Breast epithelium (tissue), 4 donors: ENCODE measurements at places on chromosomes 16 and 17. TPM values are rescaled to one million over a fixed set of nuclear protein-coding genes. Genes with fewer than 3 reads are reported as not detected.

DNA sequence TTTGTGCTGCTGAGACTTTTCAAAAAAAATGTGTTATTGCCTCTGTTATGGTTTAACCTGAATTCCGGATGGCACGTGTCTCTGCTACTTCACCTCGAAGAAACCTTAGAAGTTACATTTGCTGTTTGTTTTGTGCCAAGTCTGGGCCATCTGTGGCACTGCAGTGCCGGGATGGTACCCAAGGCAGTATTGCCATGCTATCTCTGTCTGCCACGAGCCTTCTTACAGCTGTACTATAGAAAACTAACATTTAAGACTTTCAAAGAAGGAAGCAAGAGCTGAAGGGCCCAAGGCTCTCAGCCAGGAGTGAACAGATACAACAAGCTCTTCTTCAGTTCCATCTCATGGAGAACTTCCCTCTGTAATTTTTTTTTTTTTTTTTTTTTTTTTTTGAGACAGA is 73.7 kb upstream of the NOL11 start:
- no peak overlapping the region for H3K27ac ChIP-seq
- H3K4me1 ChIP-seq, result no peaks in the 10 kb centered on the region
- no peaks in the 10 kb centered on the region for H3K36me3 ChIP-seq
- H3K4me3 ChIP-seq, result no peak overlapping the region

DNA sequence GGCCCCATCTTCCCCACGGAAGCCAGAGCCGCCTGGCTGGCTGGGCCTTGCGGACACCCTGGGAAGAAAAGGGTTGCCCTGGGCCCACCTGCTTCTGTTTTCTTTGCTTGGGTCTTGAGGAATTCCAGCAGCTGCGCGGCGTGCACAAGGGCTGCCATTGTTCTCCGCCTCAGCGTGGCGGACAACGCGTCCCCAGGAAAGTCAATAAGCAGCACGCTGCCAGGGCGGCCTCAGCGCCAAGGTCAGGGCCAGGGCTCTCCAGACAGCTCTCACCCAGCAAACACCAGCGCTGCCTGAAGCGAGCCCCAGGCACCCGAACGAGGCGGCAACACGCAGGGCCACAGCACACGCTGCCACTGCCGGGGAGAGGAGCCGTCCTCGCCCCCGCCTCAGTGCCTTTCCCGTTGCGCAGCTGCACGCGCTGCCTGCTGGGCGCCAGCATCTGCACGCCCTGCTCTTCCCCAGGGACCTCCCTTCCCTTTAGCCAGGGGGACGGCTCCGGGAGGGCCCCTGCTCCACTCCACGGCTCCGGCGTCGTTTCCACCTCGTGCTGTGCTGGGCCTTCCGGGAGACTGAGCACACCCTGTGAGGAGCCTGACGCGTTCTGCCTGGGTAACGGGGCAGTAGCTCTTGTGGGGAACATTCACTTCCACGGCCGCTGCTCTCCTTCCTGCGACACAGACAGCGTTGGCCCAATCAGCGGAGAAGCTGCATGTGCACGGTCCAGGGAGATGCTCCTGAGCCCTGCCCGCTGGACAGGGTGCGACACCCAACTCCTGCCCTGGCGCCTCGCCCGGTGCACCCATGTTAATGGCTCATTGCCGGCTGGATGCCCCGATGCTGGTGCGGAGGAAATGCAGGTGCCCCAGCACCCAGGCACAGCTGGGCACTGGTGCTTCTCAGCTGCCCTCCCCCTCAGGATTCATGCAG is 57.8 kb downstream of the LMF1 start:
- no peaks in the 10 kb centered on the region for H3K36me3 ChIP-seq
- H3K27ac ChIP-seq, result no peak overlapping the region
- H3K4me3 ChIP-seq, result no peak overlapping the region
- DNase-seq, result no peak
- no peaks in the 10 kb centered on the region for H3K27me3 ChIP-seq
- H3K4me1 ChIP-seq, result no peaks in the 10 kb centered on the region

- H3K27ac ChIP-seq, result no peak overlapping the region
- peaks cover 4% of the 10 kb centered on the region for H3K4me1 ChIP-seq
- DNase-seq, result no peak
- H3K36me3 ChIP-seq, result no peaks in the 10 kb centered on the region
- H3K4me3 ChIP-seq, result no peak overlapping the region
These were observed 50.8 kb upstream of the SMIM36 start for GRCh38 chr17:55561973-55562495.

- H3K27me3 ChIP-seq, result no peaks in the 10 kb centered on the region
- no peaks in the 10 kb centered on the region for H3K4me1 ChIP-seq
These were observed 46.1 kb upstream of the MARCHF10 start for GRCh38 chr17:62854098-62854680.

DNA sequence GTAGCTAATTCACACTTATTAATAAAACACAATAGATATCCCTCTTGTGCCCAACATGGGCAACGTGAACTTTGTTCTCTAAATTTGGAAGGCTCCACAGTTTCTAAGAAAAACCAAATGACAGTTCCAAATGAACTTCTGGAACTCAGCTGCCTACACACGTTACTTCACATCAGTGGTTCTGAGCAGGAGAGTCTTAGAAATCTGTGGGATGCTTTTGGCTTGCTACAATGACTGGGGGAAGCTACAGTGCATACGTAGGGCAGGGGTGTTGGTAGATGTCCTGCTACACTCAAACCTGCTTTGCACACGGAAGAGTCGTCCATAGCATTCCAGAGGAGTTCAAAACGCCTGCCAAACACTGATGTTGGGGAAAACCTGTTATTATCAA is 8.0 kb downstream of the TXNDC11 start:
- no peak overlapping the region for H3K27ac ChIP-seq
- no peak for DNase-seq
- H3K4me1 ChIP-seq, result peaks cover 9% of the 10 kb centered on the region
- H3K4me3 ChIP-seq, result no peak overlapping the region
- no peaks in the 10 kb centered on the region for H3K36me3 ChIP-seq
- H3K27me3 ChIP-seq, result no peaks in the 10 kb centered on the region

NUFIP2 gene
- 36.4 TPM for total RNA-seq
